ENCODE measurements at places on chromosomes 3 and 15. TPM values are rescaled to one million over a fixed set of nuclear protein-coding genes. Genes with fewer than 3 reads are reported as not detected.

GRCh38 chr3:126897943-126898342, 85.0 kb upstream of the PLXNA1 start:
- no peak for DNase-seq
- H3K27ac ChIP-seq, result no peak overlapping the region
- H3K36me3 ChIP-seq, result no peaks in the 10 kb centered on the region
- no peaks in the 10 kb centered on the region for H3K4me1 ChIP-seq
- H3K27me3 ChIP-seq, result no peaks in the 10 kb centered on the region

GRCh38 chr15:38597219-38597800, 32.7 kb upstream of the RASGRP1 start:
- no peaks in the 10 kb centered on the region for H3K4me1 ChIP-seq
- H3K36me3 ChIP-seq, result no peaks in the 10 kb centered on the region
- no peak overlapping the region for H3K27ac ChIP-seq
- H3K4me3 ChIP-seq, result no peak overlapping the region
- DNase-seq, result no peak

DNA sequence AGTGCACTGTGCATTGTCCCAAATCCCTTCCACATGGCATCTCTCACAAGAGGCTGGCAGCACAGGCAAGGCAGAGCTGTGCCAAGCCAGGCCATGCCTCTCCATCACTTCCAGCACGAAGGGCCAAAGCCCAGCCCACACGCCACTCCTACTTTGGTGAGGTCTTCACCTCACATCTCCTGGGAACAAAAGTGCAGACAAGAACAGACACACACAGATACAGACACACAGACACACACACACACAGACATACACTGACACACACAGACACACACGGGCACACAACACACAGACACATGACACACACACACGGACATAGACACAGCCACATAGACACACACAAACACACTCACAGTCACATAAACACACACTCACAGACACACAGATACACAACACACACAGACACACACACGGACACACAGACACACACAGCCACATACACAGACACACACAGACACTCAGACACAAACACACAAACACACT, 233.3 kb downstream of the UACA start:
- DNase-seq, result no peak
- no peaks in the 10 kb centered on the region for H3K27me3 ChIP-seq
- H3K4me3 ChIP-seq, result no peak overlapping the region
- no peak overlapping the region for H3K27ac ChIP-seq
- H3K4me1 ChIP-seq, result no peaks in the 10 kb centered on the region
- H3K36me3 ChIP-seq, result no peaks in the 10 kb centered on the region

DNA sequence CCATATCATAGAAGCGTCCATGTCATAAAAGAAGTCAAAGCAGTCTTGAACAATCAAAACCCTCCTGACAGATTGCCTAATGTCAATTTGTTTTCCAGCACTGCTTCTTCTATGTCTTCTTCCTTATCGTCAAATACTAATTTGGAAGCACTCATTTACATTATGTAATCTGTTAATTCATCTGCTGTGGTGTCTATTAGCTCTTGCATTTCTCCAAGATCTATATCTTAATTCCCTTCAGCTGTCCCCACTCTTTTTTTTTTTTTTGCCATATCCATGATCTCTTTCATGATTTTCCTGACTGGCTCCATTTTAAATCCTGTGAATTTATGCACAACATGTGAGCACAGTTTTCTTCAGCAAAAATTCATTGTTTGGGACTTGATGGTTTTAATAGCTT, 560.5 kb upstream of the ARPP21 start:
- no peak overlapping the region for H3K27ac ChIP-seq
- no peak for DNase-seq
- no peaks in the 10 kb centered on the region for H3K36me3 ChIP-seq
- no peak overlapping the region for H3K4me3 ChIP-seq

DNA sequence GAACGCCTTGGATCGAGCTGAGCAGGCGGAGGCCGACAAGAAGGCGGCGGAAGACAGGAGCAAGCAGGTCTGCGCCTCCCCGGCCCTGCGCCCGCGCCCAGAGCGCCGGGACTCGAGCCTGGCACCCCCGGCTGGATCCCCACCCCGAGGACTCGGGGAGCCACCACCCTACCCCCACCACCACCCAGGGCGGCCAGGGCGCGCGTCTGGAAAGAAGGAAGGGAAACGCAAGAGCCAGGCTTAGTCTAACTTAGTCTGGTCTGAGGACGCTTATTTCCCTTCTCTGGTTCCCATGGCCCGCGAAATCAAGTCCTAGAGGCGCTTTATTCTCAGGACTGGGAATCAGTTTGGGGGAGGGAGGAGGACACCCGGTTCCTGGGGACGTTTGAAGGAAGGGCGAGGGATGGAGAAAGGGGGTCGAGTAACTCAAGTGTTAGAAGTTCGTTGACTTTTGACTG, 359 bp downstream of the TPM1 start:
- H3K27ac ChIP-seq, result peak overlapping the region; percentile 70
- peak overlapping the region; percentile 69 for H3K4me3 ChIP-seq
- H3K4me1 ChIP-seq, result peaks cover 14% of the 10 kb centered on the region
- DNase-seq, result no peak

- H3K27ac ChIP-seq, result no peak overlapping the region
- no peaks in the 10 kb centered on the region for H3K4me1 ChIP-seq
- DNase-seq, result no peak
- no peaks in the 10 kb centered on the region for H3K27me3 ChIP-seq
Measured at GRCh38 chr3:11230832-11231231, 41.4 kb upstream of the ATG7 start.

GRCh38 chr3:8757551-8758518, 11.6 kb downstream of the OXTR start:
- no peaks in the 10 kb centered on the region for H3K27me3 ChIP-seq
- no peak for DNase-seq
- no peak overlapping the region for H3K27ac ChIP-seq
- no peaks in the 10 kb centered on the region for H3K4me1 ChIP-seq
- no peaks in the 10 kb centered on the region for H3K36me3 ChIP-seq
- H3K4me3 ChIP-seq, result no peak overlapping the region

The PLEKHO2 gene
- 25.6 TPM for total RNA-seq

The KIF9 gene
- 18.2 TPM for total RNA-seq

The ZNF106 gene
- total RNA-seq, result 67.5 TPM

The NRROS gene
- 17.6 TPM for total RNA-seq

The GOLGA8T gene
- total RNA-seq, result 0.80 TPM

Measured in lung (tissue), 17 donors.